ENCODE measurements at places on chromosomes 6 and 20.

DNA sequence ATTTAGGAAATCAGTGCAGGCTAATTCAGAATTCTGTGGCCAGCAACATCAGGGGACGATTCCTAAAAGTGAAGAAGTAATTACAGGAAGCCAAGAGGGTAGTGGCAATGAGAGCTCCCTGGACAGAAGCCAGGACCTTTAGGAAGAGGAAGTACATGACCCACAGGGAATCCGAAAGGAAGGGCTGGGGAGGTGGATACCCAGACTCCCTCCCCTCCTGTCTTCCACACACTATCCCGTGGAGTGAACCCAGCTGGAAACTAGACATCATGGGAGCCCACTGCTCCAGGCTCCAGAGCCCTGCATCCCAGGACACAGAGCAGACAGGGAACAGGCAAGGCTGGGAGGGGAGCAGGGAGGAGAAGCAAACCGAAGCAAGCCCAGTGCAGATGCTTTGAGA is 83.0 kb downstream of the SNX5 start:
- no peak for DNase-seq

DNA sequence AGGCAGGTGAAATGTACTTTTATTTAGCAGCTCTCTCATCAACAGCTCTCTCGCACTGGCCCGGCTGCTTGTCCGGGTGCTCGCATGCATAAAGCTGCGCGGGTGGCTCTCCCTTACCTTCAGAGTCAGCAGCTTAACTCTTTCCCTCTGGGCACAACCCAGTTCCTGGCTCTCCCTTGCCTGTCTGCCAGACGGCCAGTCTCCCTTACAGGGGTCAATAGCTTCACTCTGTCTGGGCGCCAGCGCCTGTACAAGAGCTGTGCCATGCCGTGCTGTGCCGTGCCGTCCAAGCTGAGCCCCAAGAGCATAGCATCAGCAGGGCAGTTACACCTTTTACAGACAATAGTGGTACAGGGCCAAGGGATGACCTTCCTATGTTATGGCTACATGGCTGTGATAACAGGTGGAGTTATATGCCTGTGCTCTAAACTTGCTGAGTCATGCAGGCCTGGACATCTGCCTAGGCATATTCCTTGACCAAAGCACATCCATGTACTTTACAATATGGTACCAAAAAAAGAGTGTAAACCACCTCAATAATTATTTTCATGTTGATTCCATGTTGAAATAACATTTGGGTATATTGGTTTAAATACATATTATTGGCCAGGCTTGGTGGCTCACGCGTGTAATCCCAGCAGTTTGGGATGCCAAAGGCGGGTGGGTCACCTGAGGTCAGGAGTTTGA is 47.9 kb downstream of the BLTP3A start:
- no peak for DNase-seq

- DNase-seq: no peak
These were observed 43.2 kb downstream of the CDH4 start for GRCh38 chr20:61295249-61295648.

DNA sequence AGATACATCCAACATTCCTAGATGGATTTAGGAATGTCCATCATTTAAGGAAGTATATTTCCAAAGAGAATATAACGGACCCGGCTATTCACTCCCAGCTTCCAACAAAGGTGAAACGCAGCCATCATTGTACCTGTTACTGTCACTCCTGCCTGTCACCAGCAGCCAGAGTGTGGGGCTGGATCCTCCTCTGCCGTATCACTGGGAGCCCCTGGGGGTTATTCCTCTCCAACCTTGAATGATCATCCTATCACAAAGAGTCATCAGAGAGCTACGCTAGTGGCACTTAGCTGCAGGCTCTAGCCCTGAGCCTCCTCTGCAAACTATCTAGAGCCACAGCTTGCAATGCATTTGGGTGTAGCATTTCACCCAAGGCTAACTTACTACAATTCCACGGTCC is 73.6 kb upstream of the NHSL1 start:
- no peak for DNase-seq

GRCh38 chr6:22113026-22113766 is 183.6 kb downstream of the PRL start:
- DNase-seq: no peak

DNA sequence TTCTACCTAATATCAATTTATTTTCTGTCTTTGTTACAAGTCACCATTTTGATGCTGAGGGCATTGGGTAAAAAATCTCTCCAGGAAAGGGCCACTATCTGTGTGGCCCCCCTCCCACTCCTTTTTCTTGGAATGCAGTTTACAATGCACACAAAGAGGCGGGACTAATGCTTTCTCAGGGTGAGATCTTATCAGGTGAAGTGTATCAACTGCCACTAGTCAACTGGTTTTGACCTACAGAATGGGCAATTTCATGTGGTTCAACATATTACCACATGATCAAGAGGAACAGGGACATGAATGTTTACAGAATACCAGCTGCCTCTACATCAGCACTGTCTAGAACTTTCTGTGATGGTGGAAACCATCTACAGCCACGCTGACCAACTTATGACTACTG is 3.7 kb downstream of the RRBP1 start:
- DNase-seq: no peak

DNA sequence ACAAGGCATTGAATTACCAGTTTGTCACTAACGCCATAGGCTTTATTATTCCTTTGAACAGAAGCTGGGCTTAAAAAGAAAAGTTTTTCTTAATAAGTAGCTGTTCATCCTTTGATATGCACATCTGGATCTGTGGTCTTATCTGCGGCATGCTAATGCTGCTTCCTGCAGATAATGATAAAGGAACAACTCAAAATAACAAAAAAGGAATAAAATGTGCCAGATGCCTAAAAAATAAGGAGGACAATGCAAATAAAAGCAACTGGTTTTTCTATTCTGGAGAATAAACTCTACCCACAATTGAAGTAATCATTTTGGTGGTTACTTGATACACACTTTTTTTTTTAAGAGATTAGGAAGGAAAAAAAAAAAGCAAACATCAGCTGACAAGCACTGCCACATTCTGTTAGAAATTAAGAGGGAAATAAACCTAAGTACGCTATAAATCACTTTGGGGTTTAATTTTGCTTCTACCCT is 156.8 kb upstream of the SALL4 start:
- DNase-seq: no peak

- no peak for DNase-seq
These were observed 85.7 kb downstream of the CDH22 start for GRCh38 chr20:46222521-46223007.

- DNase-seq: no peak
These were observed 19.7 kb downstream of the SPDEF start for GRCh38 chr6:34536251-34536958.

DNA sequence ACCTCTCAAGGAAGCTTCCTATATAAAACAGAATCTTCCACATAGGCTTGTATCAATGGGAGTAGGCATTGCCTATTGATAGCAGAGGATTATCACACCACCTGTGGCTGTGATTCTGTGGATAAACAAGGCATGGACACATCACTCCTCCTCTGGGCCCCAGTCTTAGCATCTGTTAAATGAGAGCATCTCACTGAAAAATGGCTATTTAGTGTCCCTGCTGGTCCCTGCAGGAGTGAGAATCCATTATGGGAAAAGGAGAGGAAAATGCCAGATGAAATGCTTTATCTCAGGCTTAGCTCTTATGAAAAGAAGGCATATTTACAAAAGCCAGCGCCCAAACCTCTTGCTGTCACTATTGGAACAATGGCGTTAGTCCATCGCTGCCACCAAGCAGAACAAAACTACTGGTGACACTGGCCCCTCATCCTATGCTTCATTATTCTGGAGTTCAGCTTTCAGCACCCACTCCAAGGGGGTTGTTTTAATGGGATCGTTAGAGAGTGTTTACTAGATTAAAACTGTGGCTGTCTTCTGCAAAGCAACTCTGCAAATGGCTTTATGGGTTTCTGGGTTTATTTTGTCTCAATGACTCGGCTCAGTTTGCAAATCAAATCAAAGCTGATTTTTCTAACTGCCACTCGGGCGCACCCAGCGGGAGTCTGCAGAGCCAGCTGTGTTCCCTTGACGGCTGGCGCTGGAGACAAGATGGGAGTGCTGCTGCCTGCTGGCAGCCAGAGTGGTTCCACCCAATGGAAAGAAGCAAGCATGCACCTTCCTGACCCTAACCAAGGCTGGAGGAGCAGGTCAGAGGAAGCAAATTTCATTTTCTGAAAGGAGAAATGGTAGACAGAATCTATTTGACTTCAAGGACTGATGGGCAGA is 658.8 kb upstream of the CHD6 start:
- no peak for DNase-seq

Measured in stimulated activated CD4-positive, alpha-beta T cell treated with anti-CD3 and anti-CD28 coated beads, Interleukin-2, amount 100 ng/mL, for 4 hours (primary cell).